ENCODE measurements at places on chromosomes 7 and 10.

DNA sequence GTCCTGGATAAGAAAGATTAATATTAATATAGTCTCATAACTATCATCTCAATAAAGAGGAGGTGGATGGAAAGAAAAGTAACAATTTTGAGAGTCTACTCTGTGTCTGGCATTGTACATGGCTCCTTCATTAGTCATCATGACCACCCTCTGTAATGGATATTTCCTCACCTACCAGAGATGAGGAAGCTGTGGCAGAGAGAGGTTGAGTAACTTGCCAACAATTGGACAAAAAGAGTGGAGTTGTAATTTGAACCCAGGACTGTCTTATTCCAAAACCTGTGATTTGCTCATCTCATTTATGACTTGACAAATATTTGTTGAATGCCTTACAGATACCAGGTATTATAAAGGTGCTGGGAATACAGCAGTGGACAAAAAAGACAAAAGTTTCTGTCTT is 2.1 kb upstream of the IDE start:
- no peak for DNase-seq

DNA sequence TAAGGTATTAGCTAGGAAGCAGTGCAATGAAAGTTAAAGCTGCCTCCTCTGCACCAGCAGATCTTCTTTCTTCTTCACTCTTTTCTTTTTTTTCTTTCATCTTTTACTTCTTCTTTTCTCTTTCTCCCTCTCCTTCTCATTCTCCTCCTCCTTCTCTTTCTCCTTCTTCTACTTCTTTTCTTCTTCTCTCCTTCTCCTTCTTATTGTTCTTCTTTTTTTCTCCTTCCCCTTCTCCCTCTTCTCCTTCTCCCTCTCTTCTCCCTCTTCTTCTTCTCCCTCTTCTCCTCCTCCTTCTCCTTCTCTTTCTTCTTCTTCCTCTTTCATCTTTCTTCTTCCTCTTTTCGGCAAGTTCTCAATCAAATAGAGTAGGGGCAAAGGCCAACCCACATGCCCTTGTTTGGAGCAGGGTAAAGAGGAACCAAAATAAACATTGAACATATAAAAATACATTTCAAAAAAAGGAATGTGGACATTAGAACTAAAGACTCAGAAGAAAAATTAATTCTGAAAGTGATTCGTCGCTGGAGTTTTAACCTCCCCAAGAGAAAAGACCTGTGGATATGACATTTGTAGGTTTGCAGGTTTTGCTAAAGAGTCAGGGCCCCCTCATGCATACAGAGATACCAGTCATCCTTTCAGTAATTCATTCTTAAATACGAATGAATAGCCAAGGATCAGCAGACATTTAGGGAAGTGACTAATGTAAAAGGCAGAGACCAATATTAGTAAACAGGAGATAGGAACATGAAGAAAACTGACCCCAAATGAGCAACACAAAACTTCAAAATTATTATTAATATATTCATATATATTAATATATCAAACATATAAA is 93.0 kb upstream of the RSU1 start:
- no peak for DNase-seq

DNA sequence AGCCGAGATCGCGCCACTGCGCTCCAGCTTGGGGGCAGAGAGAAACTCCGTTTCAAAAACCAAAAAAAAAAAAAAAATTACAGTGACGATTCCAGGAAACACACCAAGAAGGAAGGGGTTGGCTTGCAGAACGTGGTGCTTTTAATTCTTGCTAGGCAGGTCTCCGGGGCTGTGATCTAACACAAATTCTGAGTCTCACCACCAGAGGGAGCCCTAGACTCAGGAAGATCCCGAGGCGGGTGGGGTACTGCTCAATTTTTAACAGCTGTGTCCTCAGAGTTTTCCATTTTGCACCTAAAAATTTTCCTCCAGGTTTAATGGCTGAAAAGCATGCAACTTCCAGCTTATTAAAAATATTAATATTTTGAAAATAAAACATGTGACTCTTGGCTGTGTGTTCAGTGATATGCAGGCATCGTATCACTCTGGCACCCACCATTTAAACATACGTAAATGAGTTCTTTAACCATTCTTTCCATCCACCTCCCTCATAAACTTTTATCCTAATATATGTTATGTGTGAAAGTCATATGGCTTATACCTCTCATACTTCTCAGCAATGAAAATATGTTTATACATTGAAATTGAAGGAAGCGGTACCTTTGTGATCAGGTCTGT is 26.5 kb upstream of the NUB1 start:
- peak; percentile 13 for DNase-seq

GRCh38 chr7:69762821-69763352 is 164.6 kb downstream of the AUTS2 start:
- DNase-seq, result no peak

- DNase-seq, result no peak
Observed at GRCh38 chr7:4107839-4108238, 574.3 kb upstream of the FOXK1 start.

DNA sequence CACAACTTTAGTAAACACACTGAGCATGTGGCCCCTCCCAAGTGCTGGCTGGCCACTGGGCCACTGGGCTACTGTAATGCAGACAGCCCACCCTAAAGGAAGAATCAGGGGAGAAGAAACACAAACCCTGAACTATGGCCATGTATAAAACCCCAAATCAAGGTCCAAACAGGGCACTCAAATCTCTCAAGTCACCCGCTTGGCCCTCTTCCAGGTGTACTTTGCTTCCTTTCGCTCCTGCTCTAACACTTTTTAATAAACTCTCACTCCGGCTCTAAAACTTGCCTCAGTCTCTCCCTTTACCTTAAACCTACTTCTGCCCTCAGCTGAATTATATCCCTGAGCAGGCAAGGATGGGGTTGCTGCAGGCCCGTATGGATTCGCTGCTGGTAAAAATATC is 72.6 kb downstream of the TPK1 start:
- no peak for DNase-seq

DNA sequence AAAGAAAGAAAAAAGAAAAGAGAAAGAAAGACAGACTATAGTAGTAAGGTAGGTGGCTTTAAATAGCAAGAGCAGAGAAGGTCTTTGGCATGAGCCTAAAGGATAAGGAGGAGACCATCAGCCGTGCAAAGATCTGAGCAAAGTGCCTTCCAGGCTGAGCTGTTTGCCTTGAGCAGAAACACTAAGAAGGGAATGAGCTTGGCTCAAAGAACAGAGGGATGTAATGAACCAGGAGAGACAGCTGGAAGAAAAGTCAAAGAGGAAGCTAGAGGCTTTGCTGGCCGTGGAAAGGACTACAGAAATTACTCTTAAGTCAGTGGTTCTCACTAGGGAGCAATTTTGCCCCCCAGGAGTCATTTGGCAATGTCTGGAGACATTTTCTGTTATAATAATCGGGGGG is 228.6 kb downstream of the FGFR2 start:
- peak; percentile 24 for DNase-seq

Data from NCI-H446 treated with DMSO at 0.1 percent for 48 hours (cell line).